Mesangial cell (primary cell): ENCODE measurements at places on chromosomes 3 and 15. TPM values are rescaled to one million over a fixed set of nuclear protein-coding genes. Genes with fewer than 3 reads are reported as not detected.

Gene KNG1
- not detected in 2 replicates for total RNA-seq

Gene ZIC4
- total RNA-seq, result not detected in 2 replicates

Gene KNL1
- 1.3 and 27.4 TPM in 2 replicates for total RNA-seq

Gene ALDH1A2
- 23.1 and 31.2 TPM in 2 replicates for total RNA-seq

Gene CYP8B1
- total RNA-seq, result not detected in 2 replicates

Gene CAMK2N2
- total RNA-seq, result 0.16 and 0.38 TPM in 2 replicates
